ENCODE measurements at places on chromosomes 6 and 20.

GRCh38 chr20:51359947-51360346 is 182.6 kb downstream of the NFATC2 start:
- DNase-seq: no peak

- no peak for DNase-seq
Observed at GRCh38 chr6:144797881-144798589, 512.9 kb downstream of the UTRN start.

- no peak for DNase-seq
Observed at GRCh38 chr6:157791450-157791849, 31.6 kb upstream of the SNX9 start.

DNA sequence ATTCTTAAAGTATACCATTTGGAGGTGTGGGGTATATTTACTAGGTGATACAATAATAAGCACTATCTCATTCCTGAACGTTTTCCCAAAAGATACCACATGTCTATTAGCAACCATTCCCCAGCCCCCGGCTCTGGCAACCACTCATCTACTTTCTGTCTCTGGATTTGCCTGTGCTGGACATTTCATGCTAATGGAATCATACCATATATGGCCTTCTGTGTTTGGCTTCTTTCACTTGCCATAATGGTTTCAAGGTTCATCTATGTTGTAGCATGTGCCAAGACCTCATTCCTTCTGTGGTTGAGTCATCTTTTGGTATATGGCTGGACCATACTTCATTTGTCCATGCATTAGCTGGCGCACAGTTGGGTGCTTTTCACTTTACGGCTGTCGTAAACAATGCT is 39.7 kb downstream of the BCAS4 start:
- no peak for DNase-seq

- DNase-seq: no peak
Observed at GRCh38 chr6:157929076-157929475, 52.6 kb upstream of the SYNJ2 start.

DNA sequence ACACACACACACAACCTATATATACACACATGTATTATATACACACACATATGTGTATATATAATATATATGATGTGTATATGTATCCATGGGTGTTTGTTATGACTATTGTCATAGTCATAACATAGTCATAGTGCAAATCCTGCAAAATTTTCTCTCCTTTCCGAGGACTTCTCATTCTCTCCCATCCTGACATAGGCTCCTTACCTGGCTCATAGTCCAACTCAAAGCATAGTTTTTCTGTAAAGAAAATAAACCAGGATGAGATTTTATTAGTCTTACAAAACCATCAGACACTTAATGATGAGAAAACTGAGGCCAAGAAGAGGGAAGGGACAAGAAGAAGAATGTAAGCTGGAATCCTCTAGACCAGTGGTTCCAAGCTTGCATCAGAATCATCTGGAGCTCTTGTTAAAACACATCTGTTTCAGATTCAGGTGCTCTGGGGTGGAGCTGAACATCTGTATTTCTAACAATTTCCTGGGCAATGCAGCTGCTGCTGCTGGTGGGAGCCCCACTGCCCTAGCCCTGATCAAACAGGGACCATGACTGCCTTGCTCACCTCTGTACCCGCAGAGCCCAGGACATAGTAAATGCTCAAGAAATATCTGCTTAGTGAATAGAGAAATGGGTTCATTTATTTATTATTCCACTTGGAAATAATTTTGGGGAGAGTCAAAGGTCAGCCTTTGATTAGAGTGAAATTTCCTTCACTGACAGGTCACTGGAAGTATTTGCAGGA is 5.3 kb downstream of the TRIM10 start:
- no peak for DNase-seq

DNA sequence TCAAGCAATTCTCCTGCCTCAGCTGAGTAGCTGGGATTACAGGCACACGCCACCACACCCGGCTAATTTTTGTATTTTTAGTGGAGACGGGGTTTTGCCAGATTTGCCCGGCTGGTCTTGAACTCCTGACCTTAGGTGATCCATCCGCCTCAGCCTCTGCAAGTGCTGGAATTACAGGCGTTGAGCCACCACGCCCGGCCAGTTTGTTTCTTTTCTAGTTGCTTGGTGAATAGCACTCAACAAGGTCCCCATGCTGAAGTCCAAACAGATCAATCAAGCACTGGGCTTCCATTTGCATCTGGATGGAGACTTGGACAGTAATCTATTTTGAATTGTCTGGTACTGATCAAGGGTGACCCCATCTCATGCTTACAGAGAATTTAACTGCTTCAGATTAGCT is 108.9 kb upstream of the FOXO3 start:
- DNase-seq: no peak

DNA sequence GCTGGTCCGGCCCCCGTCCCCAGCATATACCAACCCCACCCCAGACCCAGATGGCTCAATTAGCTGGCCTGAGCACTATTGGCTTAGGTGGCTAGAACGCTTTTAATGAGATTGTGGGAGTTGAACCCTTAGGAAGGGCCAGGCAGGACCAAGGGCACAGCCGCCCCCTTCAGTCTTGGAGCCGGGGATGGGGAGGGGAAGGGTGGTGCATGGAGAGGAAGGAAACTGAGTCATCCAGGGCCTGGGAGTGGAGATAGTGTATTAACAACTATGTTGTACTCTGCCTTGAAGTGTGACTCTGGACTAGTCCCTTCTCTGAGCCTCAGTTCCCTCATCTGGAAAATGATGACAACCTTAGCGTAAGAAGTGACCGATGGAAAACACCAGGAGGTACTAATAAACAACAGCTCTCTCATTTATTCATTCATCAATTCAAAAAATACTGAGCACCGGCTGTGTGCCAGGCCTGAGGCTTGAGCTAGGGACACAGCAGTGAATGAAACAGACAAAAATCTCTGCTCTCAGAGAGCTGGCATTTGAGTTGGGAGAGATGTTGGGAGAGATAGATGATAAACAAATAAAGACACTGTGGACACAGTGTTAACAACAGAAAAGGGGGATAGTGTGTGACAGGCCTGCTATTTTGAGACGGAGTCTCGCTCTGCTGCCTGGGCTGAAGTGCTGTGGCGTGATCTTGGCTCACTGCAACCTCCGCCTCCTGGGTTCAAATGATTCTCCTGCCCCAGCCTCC is 11.5 kb downstream of the PEDS1 start:
- no peak for DNase-seq

DNA sequence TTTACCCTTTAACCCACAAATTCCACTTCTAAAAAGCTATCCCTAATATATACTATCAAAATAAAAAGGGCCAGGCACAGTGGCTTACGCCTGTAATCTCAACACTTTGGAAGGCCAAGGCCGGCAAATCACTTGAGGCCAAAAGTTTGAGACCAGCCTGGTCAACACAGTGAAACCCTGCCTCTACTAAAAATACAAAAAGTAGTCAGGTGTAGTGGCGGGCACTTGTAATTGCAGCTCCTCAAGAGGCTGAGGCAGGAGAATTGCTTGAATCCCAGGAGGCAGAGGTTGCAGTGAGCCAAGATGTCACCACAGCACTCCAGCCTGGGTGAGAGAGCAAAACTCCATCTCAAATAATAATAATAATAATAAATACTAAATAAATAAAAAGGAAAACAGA is 82.5 kb downstream of the TRIM27 start:
- DNase-seq: no peak

DNA sequence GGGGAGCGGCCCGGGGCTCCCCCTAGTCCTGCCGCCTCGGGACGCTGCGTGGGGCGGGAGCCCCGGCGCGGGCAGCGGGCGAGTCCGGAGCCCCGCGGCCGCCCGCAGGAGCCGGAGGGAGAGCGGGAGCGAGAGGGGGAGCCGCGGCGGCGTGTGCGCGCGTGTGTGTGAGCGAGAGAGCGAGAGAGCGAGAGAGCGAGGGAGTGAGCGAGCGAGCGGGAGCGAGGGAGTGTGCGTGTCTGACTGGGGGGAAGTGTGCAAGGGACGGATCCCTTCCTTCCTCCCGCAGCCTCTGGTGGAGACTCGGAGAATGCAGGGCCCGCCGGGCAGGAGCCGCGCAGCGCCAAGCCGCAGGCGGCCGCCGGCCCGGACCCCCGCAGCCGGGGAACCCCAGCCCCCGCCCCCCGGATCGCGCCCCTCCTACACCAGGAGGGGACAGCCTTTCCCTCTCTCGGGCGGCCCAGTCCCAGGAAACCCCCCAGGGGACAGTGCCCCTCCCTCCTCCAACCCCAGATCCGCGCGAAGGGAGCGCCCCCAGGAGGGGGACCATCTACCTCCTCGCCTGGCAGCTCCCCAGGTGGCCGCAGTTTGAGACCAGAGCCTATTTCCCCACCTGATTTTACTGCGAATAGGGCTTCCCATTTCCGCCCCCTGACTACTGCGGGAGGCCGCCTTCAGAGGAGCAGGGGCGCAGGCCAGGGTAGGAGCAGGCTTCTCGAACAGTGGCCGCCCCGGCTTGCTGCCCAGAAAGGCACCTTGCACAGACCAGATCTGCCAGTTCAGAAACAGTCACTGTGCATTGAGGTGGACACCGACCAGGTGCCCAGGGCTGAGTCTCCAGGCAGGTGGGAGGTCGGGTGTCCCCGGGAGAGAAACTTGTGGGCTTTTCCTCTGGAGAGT is at the start of gene CDH22:
TSS of gene CDH22 (minus strand) at position 241 of the 900 bp plus-strand sequence. CDS start 57,204 bp downstream, outside the sequence.
- peak; percentile 73 for DNase-seq

GRCh38 chr6:1784422-1784884 is 174.7 kb downstream of the FOXC1 start:
- no peak for DNase-seq

DNA sequence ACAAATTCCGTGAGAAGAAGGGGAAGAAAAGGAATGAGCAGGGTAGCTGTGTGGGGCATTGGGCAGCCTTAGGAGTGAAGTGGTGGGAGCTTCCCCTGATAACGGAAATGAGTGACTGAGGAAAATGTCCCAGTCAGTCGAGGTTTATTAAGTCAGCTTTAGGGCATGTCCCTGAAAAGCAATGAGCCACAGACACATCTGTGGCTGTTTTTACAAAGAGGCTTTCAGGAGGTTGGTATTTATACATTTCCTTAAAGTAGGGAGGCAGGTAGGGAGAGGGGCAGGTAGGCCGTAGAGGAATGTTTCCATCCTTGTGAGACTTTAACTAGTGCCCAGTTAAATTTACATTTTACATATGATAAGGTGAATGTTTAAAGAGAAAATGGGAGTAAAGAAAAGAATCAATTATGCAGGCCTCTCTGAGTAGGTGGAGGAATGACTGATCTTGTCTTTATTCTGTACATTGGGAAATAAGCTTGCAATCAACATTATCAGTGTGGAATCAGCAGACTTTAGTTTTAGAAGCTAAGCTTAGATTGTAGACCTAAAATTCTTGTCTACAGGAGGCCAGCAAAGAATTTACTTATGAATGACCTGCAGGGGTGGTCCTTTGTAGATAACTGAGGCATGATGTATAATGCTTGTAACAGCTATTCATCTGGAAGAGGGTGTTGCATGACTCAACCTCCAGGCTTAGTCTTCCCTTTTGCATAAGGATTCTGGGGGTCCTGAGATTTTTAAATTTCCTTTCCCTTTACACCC is 18.5 kb downstream of the SLC22A2 start:
- no peak for DNase-seq

- DNase-seq: no peak
Observed at GRCh38 chr20:6030453-6031080, 23.3 kb downstream of the LRRN4 start.

- DNase-seq: peak; percentile 46
Observed at GRCh38 chr6:124961777-124962638, at the start of gene RNF217. Gene RNF217, plus strand, starts transcription at chr6:124962437. Its CDS starts 108 bp downstream, at chr6:124962545.

GRCh38 chr20:9581509-9581908 is 67.1 kb downstream of the LAMP5 start:
- no peak for DNase-seq

- peak; percentile 80 for DNase-seq
Observed at GRCh38 chr6:87929843-87930288, 117.8 kb upstream of the SPACA1 start.

DNA sequence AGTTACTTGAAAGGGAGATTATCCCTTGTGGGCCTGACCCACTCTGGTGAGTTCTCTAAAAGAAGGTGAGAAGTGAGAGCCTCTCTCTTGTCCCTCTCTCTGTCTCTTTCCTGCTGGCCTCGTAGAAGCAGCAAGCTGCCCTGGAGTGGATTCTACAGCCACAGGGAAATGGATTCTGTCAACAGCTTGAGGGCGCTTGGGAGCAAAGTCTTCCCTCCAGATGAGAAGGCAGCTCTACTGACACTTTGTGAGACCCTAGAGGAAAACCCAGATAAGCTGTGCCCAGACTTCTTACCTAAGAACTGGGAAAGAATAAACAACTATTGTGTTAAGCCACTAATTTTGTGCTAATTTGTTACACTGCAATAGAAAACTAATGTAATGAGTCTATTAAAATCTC is 39.9 kb downstream of the ANKRD60 start:
- DNase-seq: no peak

DNA sequence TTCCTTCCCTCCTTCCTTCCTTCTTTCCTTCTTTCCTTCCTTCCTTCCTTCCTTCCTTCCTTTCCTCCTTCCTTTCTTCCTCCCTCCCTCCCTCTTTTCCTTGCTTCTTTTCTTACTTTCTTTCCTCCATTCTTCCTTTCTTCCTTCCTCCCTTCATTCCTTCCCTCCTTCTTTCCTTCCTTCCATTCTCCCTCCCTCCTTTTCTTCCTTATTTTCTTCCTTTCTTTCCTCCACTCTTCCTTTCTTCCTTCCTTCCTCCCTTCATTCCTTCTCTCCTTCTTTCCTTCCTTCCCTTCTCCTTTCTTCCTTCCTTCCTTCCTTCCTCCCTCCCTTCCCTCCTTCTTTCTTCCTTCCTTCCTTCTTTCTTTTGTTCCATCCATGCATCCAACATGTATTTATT is 35.1 kb upstream of the EDN3 start:
- no peak for DNase-seq

- DNase-seq: peak; percentile 76
Observed at GRCh38 chr6:11277275-11278206, 45.1 kb upstream of the NEDD9 start.

GRCh38 chr6:43432009-43432945 is 4.9 kb downstream of the ABCC10 start:
- no peak for DNase-seq

DNA sequence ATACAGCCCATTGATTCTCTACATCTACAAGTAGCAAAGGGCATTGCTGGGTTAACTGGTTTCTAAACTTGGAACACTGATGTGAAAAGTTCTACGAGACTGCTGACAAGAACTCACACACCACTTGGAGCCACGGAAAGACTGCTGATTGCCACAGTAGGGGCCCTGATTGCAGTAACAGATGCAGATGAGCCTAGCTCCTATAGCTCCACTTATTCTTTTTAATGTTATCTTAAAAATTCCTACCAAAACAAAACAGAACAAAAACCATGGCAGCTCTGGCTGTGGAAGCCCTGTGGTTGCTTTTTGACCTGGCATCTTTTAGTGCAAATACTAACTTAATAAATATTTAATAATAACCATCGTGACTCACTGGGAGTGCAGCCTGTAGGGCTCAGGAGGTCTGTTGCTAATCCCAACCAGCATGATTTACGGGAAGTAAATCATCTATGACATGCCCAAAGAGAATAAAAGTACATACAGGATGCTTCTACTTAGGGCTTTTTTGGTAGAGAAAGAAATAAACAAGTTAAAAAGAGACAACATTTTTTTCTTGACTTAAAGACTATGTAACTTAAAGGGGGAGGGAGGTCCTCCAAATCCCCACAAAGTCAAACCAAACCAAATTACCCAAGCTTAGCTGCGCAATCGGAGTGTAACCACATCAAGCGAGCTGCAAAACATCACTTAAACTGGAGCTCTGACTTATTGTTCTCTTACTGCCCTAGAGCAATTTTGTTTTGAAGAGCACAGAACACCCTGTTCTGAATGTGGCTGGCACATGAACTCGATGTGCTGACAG is 87.2 kb downstream of the FKBP5 start:
- DNase-seq: peak; percentile 85

All from suppressor macrophage treated with lipopolysaccharide for 1 hour (primary cell).